Posterior cingulate gyrus (tissue), 11 donors: ENCODE measurements at places on chromosomes 5 and 9.

- no peak for DNase-seq
Observed at GRCh38 chr5:96079075-96079474, 117.4 kb upstream of the ELL2 start.

- DNase-seq = no peak
Observed at GRCh38 chr5:16737620-16738364, 121.0 kb upstream of the RETREG1 start.

- DNase-seq = no peak
Observed at GRCh38 chr9:77163884-77164283, 13.4 kb upstream of the VPS13A start.

DNA sequence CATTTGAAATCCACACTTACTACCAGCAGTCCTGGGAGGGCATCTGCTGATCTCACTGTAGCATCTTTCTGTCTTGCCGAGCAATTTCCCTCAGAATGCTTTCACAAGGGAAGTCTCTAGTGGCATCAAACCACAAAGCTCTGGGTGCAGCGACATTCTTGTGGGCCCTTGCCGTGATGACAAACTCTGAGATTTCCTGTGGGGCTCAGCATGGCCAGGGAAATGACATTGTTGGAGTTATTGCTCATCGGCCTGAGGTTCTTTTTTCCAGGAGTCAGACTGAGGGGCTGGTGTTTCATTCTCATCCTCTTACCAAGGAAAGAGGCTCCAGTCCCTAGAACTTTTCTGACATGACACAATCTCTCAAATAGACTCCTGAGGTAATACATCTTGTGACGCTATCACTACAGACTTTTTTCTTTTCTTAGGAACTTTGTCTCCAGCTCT is 51.4 kb downstream of the PFDN1 start:
- DNase-seq = no peak

DNA sequence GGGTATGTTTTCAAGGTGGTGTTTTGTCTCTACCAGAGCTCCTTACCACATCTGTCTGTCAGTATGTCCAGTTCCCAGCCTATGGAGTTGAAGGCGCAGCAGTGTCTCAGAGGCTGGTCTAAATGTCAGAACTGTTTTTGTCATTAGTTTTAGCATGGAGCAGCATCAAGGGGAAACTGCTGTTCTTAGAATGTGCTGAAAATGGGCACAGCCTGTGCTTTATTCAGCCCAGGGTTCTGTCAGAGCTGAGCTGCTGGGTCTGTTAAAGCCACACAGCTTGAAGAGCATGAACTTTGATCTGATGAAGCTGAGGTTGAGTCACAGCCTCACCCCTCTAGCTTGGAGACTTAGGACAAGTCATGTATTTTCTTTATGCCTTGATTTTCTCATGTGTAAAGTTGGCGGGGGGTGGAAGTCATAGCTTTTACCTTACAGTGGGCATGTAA is 71.9 kb downstream of the RALGPS1 start:
- DNase-seq = no peak

GRCh38 chr9:129278391-129279237 is 100.6 kb upstream of the IER5L start:
- DNase-seq = peak; percentile 6

- no peak for DNase-seq
Observed at GRCh38 chr5:75690669-75691068, 26.6 kb downstream of the POC5 start.

DNA sequence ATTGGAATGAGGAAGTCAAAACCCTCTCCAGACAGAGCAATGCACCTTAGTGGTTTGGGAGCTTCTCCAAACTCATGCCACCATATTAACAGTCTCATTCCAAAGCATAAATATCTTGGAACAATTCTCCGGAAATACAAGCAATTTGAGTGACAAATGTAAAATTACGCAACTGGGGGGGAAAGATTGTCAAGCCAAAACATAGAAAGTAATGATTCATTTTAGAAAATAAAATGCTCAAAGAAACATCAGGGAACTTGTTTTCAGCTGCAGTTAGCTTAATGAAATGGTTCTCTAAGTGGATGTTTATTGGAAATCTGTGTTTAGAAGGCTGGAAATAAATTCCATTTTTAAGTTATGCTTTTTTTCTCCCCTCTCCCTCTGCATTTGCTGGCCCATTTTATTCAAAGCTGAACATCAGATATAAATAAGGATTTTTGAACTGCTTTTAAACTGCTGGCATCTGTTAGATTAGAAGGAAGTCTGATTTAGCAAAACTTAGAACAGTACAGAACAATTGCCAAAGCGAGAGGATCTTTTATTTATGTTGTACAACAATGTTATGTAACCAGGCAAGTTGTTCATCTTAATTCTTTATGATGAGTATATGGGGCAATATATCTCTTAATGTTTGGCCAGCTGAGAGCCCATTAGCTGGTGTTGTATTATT is 551.9 kb downstream of the PRELID2 start:
- DNase-seq = no peak
